NCI-H1436 (cell line): ENCODE measurements at places on chromosomes 2 and 18.

GRCh38 chr2:120254178-120254577 is 1.5 kb downstream of the RALB start:
- no peak for DNase-seq

- DNase-seq: no peak
These were observed 80.1 kb downstream of the KCNS3 start for GRCh38 chr2:17958466-17959092.

DNA sequence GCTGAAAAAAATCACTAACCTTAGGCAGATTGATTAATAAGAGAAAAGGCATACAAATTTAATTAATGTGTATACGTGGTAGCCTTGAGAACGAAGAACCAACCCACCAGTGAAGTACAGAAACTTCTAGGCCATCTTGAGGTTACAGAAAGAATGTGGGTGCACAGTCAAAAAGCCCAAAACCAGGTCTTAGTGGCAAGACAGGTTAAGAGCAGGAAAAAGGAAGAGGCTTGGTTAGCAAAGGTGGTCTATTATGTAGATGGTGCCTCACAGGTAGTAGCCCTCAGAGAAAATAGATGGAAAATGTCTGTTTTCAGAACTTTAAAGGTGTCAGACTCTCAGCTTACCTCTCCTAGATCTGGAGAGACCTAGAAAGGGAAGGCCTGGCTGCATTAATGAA is 22.0 kb upstream of the SLC35G4 start:
- DNase-seq: no peak

DNA sequence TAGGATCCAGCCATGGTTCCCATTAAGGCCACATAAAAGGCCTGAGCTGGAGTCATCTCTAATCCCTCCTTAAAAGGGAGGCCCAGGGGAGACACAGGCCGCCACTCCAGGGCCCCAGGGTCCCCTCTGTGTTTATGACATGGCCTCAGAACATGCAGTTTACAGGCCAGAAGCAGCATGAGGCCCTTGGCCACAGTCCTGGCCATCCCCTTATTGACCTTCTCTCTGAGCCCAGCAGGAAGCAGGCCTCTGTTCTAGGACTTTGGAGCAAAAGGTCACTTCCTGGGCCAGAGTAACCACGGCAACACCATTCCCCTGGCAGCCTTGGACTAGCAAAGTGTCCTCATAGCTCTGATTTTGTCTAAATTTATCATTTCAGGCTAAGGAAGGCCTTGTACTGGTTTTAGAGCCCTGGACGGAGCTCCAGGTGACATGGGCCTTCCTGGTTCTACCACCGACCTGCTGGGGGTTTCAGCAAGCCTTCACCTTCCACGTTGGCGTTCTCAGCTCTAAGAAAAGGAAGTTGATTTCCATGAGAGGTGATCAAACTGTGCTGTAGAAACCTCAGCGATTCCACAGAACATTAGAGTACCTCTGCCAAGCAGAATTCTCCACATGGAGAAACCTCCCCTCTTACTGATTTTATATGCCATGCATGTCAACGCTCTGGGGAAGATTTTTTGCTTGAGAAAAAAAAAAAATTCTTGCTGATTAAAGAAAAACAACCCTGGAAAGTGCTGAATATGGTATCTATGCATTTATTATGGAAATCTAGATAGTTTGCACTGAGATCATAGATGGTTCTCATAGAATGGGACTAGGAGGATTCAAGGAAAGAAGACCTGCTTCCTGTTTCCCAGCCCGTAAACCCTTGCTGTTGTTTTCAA is 53.7 kb downstream of the HS1BP3 start:
- DNase-seq: no peak

- no peak for DNase-seq
These were observed 83.7 kb upstream of the RND3 start for GRCh38 chr2:150571121-150571520.

GRCh38 chr2:85254540-85255300 is 73.1 kb downstream of the TGOLN2 start:
- no peak for DNase-seq

GRCh38 chr18:35618696-35619095 is 37.2 kb downstream of the GALNT1 start:
- no peak for DNase-seq

DNA sequence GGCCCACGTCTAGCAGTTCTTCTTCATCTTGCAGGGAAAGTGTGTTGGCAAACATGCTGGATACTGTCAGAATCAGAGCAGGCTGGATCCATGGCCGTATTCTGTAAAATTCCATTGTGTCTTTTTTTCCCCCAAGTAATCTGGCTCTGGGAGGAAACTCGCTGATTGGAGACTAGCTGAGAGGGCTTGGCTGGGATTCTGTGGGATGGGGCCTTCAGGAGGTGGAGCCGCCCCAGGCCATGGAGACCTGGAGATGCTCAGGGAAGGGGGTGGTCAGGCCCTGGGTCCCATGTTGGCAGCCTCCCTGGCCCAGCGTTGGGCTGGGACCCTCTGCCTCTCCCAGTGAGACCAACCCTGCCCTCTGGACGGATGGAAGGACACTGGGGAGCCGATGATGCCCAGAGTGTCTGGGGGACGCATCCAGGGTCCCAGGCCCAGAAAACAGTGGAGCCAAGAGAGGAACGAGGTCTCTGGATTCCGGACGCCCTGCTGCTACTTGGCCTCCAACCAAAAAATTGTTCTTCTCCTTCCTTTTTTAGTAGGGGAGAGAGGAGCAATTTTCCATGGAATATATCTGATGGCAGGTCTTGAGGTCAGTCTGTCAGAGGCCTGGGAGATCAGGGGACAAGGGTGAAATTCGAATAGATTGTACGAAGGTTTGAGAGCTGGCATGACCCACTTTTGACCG is 114.5 kb downstream of the AGAP1 start:
- no peak for DNase-seq

DNA sequence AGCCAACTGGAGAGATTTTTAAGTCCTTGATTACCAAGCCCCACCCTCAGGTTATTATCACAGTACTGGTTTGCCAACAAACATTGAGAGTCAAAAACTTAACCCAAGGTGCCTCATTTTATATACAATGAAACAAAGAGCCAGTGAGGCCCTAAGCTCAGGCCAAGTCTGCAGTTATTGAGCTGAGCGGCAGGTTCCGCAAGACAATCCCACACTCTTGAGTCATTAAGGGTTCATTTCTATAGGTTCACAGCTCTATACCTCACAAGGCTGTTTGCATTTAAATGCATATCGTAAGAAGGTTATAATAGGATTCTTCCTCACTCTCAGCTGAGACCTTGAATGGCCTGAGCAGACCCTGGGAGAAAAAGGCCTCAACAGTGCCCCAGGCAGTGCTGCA is 268.4 kb upstream of the RGPD4 start:
- no peak for DNase-seq

DNA sequence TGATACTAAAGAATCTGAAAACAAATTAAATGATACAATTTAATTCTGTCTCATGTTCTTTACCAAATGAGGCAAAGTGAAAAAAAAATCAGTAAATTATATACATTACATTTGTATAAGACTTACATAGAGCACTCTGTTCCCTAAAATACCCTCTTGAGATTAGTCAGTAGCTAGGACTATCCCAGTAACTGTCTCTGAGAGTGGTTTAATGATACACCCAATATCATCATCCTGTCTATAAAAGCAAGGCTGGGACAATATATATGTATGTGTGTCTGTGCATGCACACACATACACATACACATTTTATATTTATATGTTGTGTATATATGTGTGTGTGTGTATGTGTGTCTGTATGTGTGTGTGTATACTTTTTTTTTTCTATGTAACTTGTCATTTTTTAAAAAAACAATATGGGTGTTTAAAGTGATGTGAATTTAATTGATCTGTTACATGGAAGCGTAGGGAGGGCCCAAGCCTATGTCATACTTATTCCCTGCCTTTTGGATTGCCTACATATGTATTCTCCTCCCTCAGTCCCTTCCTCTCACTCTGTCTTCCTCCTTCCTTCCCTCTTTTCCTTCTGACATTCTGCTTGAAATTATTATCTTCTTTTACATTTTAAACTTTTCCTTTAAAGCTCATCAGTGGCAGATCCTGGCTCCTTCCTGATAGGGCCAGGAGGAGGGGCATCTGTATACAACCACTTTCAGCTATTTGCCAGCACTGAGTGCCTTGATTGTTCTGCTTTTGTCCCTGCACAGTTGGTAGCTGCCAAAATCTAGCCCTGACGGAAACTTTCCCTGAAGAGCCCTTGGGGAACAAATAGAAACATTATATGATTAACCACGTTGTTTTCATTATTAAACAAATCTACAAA is 6.8 kb downstream of the ASXL3 start:
- DNase-seq: peak; percentile 49

- DNase-seq: no peak
These were observed 41.3 kb downstream of the VPS54 start for GRCh38 chr2:63977904-63978303.

DNA sequence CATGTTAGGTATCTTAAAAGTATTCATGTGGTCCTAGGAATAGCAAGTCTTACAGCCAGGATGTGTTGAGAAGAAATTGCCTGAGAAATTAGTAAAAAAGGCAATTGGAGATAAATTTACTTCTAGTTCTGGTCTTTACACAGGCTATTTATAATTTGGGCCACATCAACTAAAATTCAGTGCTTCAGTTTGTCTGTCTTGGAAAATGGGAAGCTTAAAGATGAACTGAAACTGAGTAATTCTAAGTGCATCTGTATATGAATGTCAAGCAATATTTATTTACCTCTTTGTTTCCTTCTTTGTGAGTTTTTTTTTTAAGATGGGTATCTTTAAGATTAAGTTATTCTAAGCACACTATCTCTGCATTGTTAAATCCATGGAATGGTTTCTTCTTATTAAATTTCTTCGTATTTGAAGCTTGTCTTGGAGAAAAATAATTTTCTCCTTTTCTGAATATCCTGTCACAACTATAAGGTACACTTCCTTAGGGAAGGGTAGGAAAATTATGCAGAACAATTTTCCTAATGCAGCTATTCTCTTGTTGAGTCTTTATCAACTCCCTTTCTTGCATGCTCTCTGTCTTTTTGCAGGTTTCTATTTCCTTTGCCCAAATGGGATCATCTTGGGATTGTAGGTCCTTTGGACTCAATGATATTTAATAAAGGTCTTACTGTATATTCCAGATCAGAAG is 39.7 kb upstream of the MMADHC start:
- no peak for DNase-seq

DNA sequence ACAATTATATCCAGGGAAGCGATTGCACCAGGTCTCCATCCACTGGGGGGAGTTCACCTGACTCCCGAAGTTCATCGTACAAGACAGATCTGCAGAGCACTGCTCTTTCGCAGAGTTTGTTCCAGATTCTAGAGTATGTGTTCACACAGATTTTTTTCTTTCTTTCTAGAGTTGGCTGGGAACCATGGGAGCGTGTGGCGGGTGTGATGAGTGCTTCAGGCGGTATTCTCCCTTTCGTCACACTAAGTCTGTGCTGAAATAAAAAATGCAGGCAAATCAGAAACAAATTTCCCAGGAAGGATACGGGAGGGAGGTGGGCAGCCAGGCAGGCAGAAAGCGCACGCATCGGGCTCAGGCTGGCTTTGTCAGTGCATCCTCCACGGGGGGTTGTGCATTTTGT is 129.8 kb upstream of the SOX11 start:
- DNase-seq: no peak
